HFF-Myc (cell line): ENCODE measurements at places on chromosomes 1 and 21.

GRCh38 chr1:38166461-38166860 is 119.9 kb upstream of the POU3F1 start:
- DNase-seq: no peak

- DNase-seq: no peak
Observed at GRCh38 chr1:49163031-49163430, 386.3 kb upstream of the BEND5 start.

- DNase-seq: no peak
Observed at GRCh38 chr1:196142111-196142640, 466.1 kb downstream of the KCNT2 start.

DNA sequence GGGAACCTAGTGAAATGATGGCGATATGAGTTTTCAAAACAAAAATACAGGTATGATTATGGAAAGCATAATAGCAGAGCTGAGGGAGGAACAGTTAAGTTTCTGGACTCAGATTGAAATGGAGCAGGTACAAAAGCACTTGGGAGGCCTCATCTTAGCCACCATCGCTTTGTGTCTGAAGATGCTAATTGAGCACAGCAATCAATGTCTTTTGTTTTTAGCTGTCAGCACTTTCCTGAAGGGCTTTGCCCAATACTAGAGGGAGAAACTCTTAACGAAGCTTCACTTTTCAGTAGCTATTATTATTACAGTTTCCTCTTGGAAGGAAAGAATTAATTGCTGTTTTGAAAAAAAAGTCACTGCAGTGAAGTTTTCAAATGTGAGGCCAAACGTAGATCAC is 348.7 kb downstream of the RWDD3 start:
- no peak for DNase-seq

DNA sequence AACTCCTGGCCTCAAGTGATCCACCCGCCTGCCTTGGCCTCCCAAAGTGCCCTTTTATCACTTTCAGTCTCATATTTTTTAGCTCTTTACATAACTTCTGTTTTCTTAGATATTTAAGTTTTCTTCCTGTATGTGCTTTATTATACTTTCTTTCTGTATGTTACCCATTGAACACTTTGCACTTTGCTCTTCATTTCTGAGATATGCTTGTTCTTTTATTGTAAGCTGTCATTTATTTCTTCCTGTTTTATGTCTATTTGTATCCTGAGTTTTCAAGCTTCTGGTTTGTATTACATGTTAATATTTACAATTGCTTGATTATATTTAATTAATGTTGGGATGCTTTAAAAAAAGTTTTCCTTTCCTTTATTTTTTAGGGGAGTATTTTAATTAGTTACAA is 35.7 kb downstream of the ZSCAN20 start:
- no peak for DNase-seq

DNA sequence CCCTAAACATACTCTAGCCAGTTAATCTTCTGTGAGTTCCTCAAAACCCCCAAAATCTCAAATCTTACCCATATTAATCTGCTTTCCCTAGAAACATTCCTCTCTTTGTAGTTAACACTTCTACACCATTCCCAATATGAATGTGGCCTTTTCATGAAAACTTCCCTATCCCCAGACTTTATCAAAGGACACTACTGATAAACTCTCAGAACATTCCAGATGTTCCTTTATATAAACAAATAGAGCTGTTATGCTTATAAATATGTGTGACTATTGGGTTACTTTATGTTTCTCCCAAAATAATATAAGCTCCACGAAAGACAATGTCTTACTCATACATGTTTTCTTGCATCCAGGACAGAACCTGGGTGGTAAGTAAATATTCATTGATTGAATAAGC is 205.4 kb upstream of the NFIA start:
- no peak for DNase-seq
